Renal pelvis (tissue), 12 donors: ENCODE measurements at places on chromosomes 5 and 9. TPM values are rescaled to one million over a fixed set of nuclear protein-coding genes. Genes with fewer than 3 reads are reported as not detected.

Gene SLC35D2
- 42.8 TPM for polyA plus RNA-seq

GRCh38 chr5:125377141-125377540, 630.7 kb upstream of the ZNF608 start:
- no peak for DNase-seq

Gene CLIC3
- polyA plus RNA-seq: 0.47 TPM

GRCh38 chr9:32424616-32425015, 40.2 kb downstream of the ACO1 start:
- no peak for DNase-seq

Gene DROSHA
- 85.5 TPM for polyA plus RNA-seq

GRCh38 chr5:109649318-109649717, 40.4 kb upstream of the MAN2A1 start:
- DNase-seq: peak; percentile 41

GRCh38 chr9:37424686-37425297, 2.3 kb downstream of the GRHPR start:
- DNase-seq: no peak

Gene CTXN3
- polyA plus RNA-seq: 0.09 TPM

Gene SMIM32
- polyA plus RNA-seq: 20.1 TPM

GRCh38 chr5:141272906-141273305, 27.7 kb downstream of the PCDHB15 start:
- DNase-seq: no peak

GRCh38 chr9:77750981-77751340, 102.8 kb upstream of the GNA14 start:
- DNase-seq: no peak

Gene CDH6
- polyA plus RNA-seq: 49.5 TPM

Gene PCDHB5
- 9.5 TPM for polyA plus RNA-seq

DNA sequence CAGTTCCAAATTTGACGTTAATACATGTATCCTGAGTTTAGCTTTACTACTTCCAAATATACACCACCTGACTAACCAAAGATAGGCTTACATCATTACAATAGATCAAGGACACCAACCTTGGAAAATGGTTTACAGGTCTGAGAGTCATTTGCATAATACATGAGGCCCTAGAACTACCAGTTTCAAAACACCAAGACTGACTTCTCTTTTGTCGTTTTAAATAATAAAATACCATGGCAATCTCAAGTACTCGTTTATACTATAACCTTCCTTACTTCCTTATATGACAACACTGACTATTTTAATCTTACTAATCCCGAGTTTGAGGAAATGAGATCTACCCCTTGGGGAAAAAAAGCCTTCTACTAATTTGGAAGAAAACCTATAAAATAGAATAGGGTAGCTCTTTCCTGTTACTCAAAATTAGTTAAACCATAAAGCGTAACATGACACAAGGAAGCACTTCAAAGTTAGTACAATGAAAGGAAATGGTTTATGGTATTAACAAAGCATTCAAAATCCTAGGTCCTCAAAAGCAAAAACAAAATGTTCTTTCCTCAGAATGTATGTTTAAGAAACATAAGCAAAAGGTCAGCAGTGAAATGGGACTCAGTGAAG, 42.1 kb downstream of the UBQLN1 start:
- DNase-seq: no peak

- no peak for DNase-seq
These were observed 69.8 kb downstream of the SLCO4C1 start for GRCh38 chr5:102226321-102226720.

DNA sequence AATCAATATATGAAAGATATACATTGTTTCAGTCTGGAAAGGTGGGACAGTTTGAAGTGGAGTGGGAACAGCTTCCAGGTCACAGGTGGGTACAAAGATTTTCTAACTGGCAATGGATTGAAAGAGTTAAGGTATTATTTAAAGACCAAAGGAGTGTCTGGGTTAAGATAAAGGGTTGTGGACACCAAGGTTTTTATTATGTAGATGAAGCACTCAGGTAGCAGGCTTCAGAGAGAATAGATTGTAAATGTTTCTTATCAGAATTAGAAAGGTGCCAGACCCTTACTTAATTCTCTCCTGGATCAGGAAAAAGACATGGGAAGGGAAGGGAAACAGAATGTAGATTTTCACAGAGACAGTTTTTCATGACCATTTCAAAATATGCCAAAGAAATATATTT, 1174.8 kb downstream of the MAT2B start:
- no peak for DNase-seq

GRCh38 chr5:115246361-115246991, 16.2 kb downstream of the PGGT1B start:
- peak; percentile 40 for DNase-seq

Gene HSD17B3
- 0.70 TPM for polyA plus RNA-seq

Gene UGT3A1
- polyA plus RNA-seq: 158 TPM

DNA sequence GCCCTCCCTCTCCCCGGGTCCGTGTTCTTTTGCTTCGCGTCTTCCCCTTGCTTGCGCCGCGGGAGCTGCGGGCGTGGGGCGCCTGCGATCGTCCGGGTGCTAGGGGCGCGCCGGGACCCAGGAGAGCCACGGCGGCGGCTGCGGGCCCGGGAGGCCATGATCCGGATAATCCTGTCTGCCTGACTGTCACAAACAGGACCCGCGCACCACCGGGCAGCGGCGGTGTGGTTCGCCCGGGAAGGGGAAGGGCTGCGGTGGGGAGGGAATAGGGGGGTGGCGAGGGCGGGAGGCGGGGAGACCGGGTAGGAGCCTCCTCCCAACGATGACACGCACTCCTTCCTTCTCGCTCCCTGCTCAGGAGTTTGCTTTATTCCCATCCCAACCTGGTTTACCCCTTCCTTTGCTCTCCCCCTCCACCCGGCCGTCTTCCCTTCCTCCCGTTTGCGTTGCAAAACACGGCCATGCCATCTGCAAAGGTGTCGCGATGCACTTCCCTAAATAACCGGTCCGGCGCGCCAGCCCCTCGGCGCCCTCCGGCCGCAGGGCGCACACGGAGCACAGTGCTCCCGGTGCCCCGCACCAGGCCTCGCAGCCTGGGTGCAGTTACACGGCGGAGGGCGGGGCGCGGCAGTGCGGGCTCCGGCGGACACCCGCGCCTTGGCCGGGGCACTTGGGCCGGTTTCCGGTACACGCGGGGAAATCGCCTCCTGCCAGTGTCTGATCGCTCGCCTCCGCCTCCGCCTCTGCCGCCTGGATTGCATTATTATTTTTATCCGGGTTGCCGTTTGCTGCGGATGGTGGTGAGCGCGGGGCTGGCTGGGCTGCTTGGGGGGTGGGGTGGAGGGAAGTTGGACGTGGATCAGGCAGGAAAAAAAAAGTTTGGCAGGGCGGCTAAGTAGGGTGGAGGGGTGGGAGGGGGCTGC, 1.5 kb downstream of the SMARCA2 start:
- peak; percentile 53 for DNase-seq

GRCh38 chr9:22649384-22649783, 202.8 kb downstream of the DMRTA1 start:
- DNase-seq: no peak

Gene SOWAHA
- polyA plus RNA-seq: 4.9 TPM

Gene ENTPD2
- polyA plus RNA-seq: 7.4 TPM

DNA sequence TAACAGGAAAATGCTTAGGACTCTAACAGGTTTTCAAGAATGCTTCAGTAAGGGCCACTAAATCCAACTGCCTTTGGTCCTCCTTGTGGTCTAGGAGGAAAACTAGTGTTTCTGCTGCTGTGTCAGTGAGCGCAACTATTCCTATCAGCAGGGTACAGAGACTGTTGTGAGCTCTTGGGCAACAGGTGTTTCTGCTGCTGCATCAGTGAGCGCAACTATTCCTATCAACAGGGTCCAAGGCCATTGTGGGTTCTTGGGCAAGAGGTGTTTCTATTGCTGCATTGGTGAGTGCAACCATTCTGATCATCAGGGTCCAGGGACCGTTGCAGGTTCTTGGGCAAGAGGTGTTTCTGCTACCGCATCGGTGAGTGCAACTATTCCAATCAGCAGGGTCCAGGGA, 256.3 kb downstream of the CDH10 start:
- DNase-seq: no peak

Gene CDC25C
- polyA plus RNA-seq: 9.0 TPM

Gene SPINK6
- polyA plus RNA-seq: not detected

Gene SCAI
- 9.2 TPM for polyA plus RNA-seq

- no peak for DNase-seq
These were observed 7.8 kb downstream of the SH3PXD2B start for GRCh38 chr5:172446336-172447051.

DNA sequence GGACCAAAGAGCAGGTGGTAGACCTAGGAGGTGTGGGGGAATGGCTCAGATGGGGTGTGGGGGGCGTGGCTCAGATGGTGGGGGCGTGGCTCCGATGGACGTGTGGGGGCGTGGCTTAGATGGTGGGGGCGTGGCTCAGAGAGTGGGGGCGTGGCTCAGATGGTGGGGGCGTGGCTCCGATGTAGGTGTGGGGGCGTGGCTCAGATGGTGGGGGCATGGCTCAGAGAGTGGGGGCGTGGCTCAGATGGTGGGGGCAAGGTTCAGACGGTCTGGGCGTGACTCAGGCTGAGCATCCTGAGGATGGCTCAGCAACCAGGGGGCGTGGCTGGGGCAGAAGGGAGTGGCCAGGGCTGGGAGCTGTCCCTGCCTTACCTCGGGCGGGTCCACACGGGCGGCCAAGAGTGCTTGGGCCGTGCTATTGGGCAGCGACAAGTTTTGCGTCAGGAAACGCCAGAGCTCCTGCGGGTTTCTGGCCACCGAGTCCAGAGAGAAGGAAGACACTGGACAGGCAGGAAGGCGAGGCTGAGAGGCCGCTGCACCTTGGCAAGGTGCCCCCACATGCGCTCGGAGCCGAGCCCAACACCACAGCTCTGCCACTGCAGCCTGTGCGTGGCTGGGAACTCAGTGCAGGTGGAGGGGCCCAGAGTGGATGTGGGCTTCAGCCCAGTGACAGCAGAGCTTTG, 5.9 kb downstream of the ABCA2 start:
- no peak for DNase-seq

DNA sequence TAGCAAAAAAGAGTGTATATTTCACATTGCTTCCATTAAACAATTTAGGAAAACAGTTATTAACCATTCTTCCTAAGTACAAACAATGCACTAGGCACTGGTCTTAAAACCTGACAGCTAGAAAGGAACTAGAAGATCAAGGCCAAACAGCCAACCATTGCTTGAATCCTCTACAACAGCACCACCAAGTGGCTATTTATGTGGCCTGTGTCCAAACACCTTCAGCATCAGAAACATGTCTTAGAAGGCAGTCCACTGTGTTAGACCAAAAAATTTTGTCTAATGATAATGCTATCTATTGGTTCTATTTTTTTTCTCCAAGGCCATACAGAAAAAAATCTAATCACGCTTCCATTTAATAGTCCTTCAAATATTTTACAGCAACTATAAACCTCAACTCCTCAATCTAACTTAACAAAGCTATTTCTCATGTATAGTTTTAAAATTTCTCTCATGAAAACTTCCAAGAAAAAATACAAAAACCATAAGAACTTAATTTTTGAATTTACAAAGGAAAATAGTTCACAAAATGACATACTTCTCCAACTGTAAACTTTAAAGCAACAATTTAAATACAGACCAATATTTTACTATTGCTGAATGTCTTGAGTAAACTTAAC, 36.1 kb downstream of the CAAP1 start:
- DNase-seq: peak; percentile 22

- DNase-seq: no peak
These were observed 59.1 kb upstream of the ALDH1A1 start for GRCh38 chr9:73011956-73012355.

Gene PCDHB12
- 4.6 TPM for polyA plus RNA-seq

DNA sequence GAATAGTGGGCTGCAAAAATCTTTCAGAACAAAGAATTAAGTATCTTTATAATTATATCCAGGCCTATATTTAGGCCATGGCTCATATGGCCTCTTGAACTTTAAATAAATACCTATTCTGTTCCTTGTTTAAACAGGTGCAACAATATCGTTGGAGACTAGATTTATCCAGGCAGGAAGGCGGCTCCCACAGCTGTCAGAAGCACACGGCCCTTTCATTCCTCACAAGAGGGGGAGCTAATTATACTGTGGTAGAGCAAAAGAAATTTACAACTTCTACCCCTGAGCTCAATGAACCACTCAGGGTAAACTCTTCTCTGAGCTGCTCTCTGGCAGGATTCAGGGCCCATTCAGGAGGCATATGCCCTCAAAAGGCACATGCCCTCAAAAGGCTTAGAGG, 31.3 kb downstream of the TMEM174 start:
- peak; percentile 45 for DNase-seq

DNA sequence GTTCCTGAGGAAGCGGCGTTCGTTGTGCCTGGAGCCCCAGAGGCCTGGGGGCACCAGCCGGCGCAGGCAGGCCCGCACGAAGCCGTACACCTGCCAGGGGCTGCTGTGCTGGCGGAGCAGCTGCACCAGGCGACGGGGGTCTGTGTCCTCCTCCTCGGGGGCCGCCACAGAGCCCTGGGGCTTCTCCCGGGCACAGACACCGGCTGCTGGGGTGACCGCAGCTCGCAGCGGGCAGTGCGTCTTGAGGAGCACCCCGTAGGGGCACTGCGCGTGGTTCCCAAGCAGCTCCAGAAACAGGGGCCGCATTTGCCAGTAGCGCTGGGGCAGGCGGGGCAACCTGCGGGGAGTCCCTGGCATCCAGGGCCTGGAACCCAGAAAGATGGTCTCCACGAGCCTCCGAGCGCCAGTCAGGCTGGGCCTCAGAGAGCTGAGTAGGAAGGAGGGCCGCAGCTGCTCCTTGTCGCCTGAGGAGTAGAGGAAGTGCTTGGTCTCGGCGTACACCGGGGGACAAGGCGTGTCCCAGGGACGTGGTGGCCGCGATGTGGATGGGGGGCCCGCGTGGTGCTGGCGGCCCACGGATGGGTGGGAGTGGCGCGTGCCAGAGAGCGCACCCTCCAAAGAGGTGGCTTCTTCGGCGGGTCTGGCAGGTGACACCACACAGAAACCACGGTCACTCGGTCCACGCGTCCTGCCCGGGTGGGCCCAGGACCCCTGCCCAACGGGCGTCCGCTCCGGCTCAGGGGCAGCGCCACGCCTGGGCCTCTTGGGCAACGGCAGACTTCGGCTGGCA, 1.3 kb downstream of the TERT start:
- no peak for DNase-seq

DNA sequence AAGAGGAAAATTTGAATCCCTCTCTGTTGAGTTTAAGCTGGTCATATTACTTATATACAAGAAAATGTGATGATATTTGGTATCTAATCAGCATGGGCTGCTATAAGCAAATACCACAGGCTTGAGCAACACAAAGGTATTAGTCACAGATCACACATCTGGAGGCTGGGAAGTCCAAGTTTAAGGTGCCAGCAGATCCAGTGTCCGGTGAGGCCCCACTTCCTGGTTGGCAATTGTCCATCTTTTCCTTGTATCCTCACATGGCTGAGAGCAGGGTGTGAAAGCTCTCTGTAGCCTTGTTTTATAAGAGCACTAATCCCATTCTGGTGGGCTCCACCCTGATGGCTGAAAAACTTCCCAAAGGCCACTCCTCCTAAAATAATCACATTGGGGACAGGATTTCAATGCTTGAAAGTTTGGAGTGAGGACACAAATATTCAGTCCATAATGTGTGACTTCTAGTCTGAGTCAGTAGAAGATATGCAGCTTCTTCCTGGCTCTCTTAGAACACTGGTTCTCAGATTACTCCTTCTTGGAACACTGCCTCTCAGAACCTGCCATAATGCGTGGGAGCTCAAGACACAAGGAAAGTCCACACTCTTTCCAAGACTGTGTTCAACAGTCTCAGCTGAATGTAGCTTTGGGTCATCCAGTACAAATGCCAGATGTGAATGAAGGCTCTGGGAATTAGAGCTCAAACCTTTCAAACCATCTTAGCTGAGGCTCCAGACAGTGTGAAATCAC, 124.1 kb downstream of the PRDM9 start:
- DNase-seq: no peak
